H9 (cell line): ENCODE measurements at places on chromosomes 7 and 10. TPM values are rescaled to one million over a fixed set of nuclear protein-coding genes. Genes with fewer than 3 reads are reported as not detected.

DNA sequence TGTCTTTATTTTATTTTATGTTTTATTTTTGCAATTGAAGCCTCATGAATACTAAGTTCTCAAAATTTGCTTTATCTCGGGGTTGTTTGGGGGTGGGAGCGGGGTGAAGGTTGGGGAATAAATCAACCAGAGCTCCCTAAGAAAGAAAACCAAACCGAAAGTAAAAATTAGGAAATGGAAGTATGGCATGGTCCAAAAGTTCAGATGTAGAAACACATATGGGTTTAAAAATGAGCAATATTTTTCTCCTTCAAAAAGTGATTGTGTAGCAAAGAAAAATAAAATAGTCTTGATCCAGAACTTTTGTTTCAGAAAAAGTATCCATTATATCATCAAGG is 177.4 kb upstream of the PLXDC2 start:
- H3K4me3 ChIP-seq = no peak overlapping the region
- H3K36me3 ChIP-seq = no peaks in the 10 kb centered on the region
- H3K27me3 ChIP-seq = no peaks in the 10 kb centered on the region
- no peak overlapping the region for H3K27ac ChIP-seq
- H3K4me1 ChIP-seq = no peaks in the 10 kb centered on the region

The SORCS1 gene
- total RNA-seq = 1.3 and 1.7 TPM in 2 replicates

- H3K4me3 ChIP-seq = peak overlapping the region; percentile 14; the same call in 1 of the 2 replicates
- no peak overlapping the region for H3K27ac ChIP-seq
- no peak for DNase-seq
These were observed 3.6 kb downstream of the FAM53B start for GRCh38 chr10:124740369-124741280.

The OTUD1 gene
- 3.8 TPM in 2 replicates for total RNA-seq

GRCh38 chr10:97228130-97228774 is 42.5 kb upstream of the SLIT1 start:
- no peak overlapping the region for H3K27ac ChIP-seq
- H3K4me1 ChIP-seq = no peaks in the 10 kb centered on the region
- H3K4me3 ChIP-seq = no peak overlapping the region
- no peaks in the 10 kb centered on the region for H3K27me3 ChIP-seq
- peaks cover 34% of the 10 kb centered on the region for H3K36me3 ChIP-seq

- no peak overlapping the region for H3K27ac ChIP-seq
- no peaks in the 10 kb centered on the region for H3K4me1 ChIP-seq
- no peak overlapping the region for H3K4me3 ChIP-seq
- no peak for DNase-seq
These were observed 147.1 kb downstream of the MLLT10 start for GRCh38 chr10:21681156-21681555.

DNA sequence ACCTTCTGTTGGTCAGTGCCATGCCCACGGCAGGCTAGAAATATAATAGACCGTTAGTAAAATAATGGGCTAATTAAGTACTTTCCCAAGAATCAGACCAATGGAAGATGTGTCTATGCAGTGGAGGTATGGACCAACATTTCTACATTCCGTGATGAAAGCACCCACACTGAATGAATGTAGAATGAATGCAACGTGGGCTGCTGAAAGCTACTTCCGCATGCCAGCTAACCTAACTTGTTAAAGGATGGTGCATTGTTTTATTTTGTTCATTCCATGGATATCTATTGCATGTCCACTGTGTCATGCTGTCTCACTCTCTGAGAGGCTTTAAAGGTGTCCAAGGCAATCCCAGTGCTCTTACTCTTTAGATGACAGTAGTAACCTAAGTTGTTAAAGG is 112.9 kb upstream of the CAV2 start:
- H3K4me1 ChIP-seq = no peaks in the 10 kb centered on the region
- DNase-seq = no peak
- H3K27me3 ChIP-seq = no peaks in the 10 kb centered on the region
- H3K27ac ChIP-seq = no peak overlapping the region

DNA sequence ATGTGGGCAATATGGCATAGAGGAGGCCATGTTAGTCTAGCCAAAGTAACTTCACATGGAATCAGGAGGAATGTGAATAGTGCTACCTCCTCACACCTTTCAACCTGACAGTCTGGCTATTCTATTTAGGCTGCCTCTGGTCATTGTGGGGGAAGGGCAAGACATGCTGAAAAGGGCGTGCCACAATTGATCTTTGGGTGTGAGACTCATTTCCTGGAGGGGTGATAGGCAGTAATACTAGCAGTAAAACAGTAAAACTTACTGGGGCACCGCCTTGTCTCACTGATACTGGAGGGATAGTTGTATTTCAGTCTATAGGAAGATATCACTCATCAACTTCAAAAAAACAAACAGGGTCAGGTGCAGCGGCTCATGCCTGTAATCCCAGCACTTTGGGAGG is 88.7 kb downstream of the TMEM168 start:
- peaks cover 6% of the 10 kb centered on the region for H3K36me3 ChIP-seq
- DNase-seq = no peak
- no peak overlapping the region for H3K4me3 ChIP-seq
- H3K27ac ChIP-seq = no peak overlapping the region
- H3K4me1 ChIP-seq = no peaks in the 10 kb centered on the region
- H3K27me3 ChIP-seq = no peaks in the 10 kb centered on the region

GRCh38 chr10:119143657-119144056 is 21.9 kb downstream of the SFXN4 start:
- H3K36me3 ChIP-seq = no peaks in the 10 kb centered on the region; the same call in 2 of the 3 replicates
- H3K4me1 ChIP-seq = no peaks in the 10 kb centered on the region
- H3K4me3 ChIP-seq = no peak overlapping the region
- no peak overlapping the region for H3K27ac ChIP-seq
- no peaks in the 10 kb centered on the region for H3K27me3 ChIP-seq

- H3K4me3 ChIP-seq = no peak overlapping the region
- no peak for DNase-seq
- no peaks in the 10 kb centered on the region for H3K4me1 ChIP-seq
- H3K27me3 ChIP-seq = no peaks in the 10 kb centered on the region
- no peak overlapping the region for H3K27ac ChIP-seq
- no peaks in the 10 kb centered on the region for H3K36me3 ChIP-seq
These were observed 10.1 kb downstream of the CACNA2D1 start for GRCh38 chr7:82433507-82433906.

The OGDHL gene
- total RNA-seq = 21.9 and 22.6 TPM in 2 replicates

- no peak for DNase-seq
- no peaks in the 10 kb centered on the region for H3K4me1 ChIP-seq
- H3K36me3 ChIP-seq = no peaks in the 10 kb centered on the region
- no peaks in the 10 kb centered on the region for H3K27me3 ChIP-seq
- no peak overlapping the region for H3K27ac ChIP-seq
These were observed 97.3 kb downstream of the CCDC71L start for GRCh38 chr7:106563466-106564150.

DNA sequence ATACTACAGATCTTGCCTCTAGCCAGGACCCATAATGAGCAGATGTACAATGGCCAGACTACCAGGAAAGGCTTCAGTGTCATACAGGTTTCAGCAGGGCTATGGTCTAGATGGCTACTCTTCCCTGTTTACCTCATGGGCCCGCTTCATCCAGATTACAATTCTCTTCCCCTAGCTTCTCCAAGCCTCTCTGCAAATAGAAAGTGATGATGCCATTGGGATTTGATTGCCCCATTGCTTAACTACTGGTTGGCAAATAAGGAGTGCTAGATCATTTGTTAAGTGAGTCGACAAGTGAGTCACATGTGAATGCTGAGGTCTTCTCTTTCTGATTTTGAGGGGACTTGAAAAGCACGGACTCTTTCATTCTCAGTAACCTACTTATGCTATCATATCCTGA is 361.5 kb upstream of the LRRTM3 start:
- no peak for DNase-seq
- no peaks in the 10 kb centered on the region for H3K4me1 ChIP-seq
- no peak overlapping the region for H3K27ac ChIP-seq
- H3K4me3 ChIP-seq = no peak overlapping the region

DNA sequence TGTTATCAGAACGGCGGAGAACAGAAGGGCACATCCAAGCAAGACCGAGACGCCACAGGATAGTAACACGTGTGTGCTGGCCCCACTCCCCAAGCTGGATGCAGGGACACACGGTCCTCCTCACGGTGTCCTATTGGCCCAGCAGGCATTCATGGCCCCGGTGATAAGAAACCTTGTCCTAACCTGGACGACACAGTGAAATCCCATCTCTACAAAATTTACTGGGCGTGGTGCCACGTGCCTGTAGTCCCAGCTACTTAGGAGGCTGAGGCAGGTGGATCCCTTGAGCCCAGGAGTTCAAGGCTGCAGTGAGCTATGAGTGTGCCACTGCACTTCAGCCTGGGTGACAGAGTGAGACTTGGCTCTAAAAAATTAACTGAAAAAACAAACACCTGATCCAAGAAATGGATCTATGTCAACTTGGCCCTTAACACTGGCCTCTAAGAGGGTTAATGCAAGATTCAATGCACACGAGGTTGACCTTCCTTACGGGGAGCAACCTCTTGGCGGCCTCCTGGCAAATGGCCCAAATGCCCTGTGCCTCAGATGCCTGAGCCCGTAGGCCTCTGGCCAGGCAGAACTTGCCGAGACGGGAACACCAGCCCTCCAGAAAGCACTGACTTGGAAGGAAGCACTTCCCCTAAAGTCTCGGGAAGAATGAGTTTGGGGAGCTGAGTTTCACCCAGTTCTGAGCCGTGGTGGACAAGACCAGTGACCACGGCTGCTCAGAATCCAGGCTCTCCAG is 72.3 kb downstream of the ZRANB1 start:
- H3K27ac ChIP-seq = no peak overlapping the region
- no peaks in the 10 kb centered on the region for H3K27me3 ChIP-seq
- H3K36me3 ChIP-seq = peaks cover 31% of the 10 kb centered on the region
- H3K4me3 ChIP-seq = no peak overlapping the region
- DNase-seq = no peak
- peaks cover 4% of the 10 kb centered on the region; the same call in 1 of the 2 replicates for H3K4me1 ChIP-seq

GRCh38 chr7:123717689-123718088 is 31.1 kb downstream of the WASL start:
- peaks cover 12% of the 10 kb centered on the region for H3K36me3 ChIP-seq
- H3K4me1 ChIP-seq = peaks cover 3% of the 10 kb centered on the region; the same call in 1 of the 2 replicates
- no peak overlapping the region for H3K4me3 ChIP-seq
- DNase-seq = no peak
- H3K27me3 ChIP-seq = no peaks in the 10 kb centered on the region

GRCh38 chr7:74193054-74193453 is 16.8 kb upstream of the LAT2 start:
- no peak overlapping the region for H3K27ac ChIP-seq
- no peak overlapping the region for H3K4me3 ChIP-seq
- DNase-seq = no peak
- H3K27me3 ChIP-seq = no peaks in the 10 kb centered on the region
- H3K4me1 ChIP-seq = no peaks in the 10 kb centered on the region
- H3K36me3 ChIP-seq = peaks cover 62% of the 10 kb centered on the region
